Activated CD4-positive, alpha-beta T cell treated with anti-CD3 and anti-CD28 coated beads for 4 hours (primary cell): ENCODE measurements at places on chromosomes 1 and 21.

GRCh38 chr1:205128050-205128449 is 6.3 kb upstream of the RBBP5 start:
- DNase-seq = no peak

DNA sequence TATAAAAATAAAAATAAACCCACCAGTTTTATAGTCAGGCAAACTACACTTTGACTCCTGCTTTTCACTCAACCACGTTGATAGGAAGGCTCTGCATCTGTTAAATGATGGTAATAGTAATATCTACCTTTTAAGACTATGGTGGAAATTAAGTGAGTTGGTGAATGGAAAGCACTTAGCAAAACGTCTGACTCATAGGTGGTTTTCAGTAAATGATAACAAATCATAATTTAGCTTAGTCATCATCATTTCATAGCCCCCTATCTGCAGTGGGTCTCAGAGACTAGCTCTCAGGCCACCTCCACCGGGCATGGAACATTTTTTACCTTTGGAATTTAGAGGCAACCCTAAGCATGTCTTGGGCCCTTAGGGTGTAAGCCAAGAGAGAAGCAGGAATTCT is 160.0 kb downstream of the PDE4B start:
- DNase-seq = no peak

GRCh38 chr1:72284348-72285073 is 2.2 kb upstream of the NEGR1 start:
- no peak for DNase-seq

DNA sequence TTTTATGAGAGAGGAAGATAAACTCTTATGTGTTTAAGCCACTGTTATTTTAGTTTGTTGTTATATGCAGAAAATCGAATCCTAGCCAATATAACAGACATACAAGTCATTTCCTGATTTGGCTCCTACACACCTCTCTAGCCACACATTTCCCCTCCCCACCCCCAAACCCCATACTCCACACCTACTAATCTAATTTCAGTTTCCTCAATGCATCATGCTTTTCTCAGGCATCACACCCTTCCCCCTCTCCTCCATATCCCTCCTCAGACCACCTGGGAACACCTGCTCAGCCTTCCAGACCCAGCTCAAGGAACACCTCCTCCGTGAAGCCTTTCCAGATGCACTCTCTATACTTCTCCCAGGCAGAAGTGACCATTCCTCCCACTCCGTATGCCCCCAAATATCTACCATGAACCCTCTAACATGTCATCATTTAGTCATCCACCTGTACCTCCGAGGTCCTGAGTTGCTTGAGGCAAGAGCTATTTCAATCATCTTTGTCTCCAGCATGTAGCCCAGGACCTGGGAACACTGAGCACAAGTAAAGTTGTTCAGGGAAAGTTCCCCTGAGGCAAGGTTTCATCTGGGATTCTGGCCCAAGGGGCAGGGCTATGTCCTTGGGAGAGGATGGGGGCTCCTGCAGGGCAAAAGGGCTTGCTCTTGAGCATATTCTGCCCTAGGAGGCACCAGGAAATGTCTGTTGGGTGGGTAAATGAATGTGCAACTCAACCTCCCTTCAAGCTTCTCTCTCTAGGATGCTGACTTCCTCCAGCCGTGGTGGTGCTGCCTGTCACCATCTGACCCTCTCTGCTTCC is 126.8 kb downstream of the HIVEP3 start:
- peak; percentile 38 for DNase-seq

- no peak for DNase-seq
Observed at GRCh38 chr1:33392639-33393038, 38.3 kb downstream of the PHC2 start.

- no peak for DNase-seq
Observed at GRCh38 chr1:113217447-113218208, 144.6 kb downstream of the LRIG2 start.

DNA sequence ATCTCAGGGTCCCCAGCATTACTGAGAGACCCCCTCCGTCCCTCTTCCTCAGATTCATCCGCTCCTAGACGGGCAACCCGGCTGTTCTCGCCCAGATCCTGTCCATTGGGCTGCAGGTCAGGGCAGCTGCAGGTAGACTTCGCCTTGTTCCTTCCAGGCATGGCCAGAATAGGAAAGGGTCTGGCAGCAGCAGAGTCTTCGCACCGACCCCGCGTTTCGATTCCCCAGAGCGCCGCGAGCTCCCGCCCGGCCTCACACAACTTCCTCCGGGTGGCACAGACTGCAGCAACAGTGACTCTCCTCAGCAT is 265 bp downstream of the NRDC start:
- no peak for DNase-seq

GRCh38 chr1:9821710-9822109 is 2.1 kb downstream of the CLSTN1 start:
- DNase-seq = no peak

- DNase-seq = no peak
Observed at GRCh38 chr1:99603699-99604560, 42.0 kb upstream of the PALMD start.

DNA sequence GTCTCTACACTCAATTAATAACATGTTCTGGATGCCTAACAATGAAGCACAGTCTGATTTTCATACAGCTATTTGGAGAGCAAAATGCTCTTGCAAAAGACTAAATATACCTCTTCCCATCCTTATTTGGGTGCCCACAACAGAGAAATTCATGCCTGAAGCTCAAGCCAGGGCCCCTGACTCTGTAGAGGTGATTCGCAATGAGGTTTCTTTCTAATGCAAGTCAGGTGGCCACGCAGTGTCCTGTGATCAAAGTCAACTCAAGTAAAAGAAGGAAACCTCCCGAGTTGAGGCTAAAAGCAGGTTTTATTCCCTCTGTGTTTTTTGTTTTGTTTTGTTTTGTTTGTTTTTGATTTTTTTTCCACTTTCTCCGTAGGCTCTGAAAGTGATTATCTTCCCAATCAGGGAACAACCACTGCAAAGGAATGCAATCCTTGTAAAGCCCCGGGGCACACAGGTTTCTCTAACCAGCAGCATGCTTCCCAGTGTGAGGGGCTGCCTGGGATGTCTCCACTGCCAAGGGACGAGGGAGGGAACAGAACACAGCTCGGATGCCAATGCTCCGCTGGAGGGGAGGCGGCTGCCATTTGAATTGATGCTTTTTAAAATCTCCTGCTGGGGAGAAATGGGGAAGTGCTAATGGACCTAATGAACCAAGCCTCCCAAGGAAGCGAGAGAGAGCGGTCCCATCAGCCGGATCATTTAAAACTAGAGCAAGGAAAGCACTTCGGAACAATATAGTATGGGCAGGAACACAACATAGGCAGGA is 73.8 kb upstream of the SSX2IP start:
- DNase-seq = no peak

DNA sequence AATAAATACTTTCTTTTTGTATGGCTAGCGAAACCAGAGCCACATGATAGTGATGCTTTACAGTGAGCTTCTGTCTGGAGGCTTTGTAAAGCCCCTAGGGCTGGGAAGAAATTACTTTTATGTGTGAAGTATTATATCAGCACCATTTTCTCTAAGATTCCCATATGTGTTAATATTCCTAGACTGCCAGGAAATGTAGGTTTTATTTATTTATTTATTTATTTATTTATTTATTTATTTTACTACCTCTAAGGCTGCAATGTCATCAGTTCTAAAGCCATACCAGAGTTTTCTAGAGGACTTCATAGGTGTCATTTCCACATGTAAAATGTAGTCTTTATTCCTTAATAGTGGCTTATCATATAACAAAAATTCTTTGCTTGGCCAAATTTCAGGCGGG is 4.4 kb upstream of the CHI3L1 start:
- DNase-seq = no peak

- DNase-seq = no peak
Observed at GRCh38 chr1:41484402-41485241, at the start of gene EDN2. Gene EDN2 (minus strand): TSS chr1:41484683. CDS start chr1:41484601, 82 bp downstream.

DNA sequence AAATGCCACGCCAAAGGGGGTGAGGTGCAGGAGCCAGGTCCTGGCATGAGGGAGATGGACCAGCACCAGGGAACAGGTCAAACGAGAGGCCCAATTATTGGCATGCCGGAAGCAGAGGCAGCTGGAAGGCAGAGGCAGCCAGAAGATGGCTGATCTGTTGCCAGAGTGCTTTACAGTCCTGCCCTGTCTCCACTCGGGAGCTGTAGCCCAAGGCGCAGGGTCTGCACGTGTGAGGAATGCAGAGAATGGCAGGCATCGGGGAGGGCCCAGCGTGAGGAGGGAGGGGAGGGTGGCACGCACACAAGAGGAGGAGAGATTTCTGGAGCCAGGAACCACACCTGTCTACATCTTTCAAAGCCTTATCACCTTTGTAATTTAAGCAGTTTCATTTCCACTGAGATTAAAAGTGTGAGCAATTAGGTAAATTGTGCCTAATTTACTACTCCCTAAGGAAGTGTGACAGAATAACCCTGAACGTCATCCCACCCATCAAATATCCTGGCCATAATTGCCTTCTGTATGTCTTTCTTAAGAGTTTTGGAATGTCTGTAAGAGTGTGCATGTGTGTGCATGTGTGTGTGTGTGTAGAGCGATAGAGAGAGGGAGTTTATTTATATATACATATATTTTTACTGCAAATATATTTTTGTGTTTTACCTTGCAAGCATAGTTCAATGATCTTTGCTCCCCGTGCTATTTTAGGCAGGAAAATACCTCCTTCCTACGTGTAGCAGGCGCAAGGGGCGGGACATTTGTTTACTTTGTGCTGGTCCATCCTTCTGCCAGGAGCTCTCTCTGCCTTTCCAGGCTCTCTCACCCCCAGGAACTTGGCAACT is 125.5 kb upstream of the SERBP1 start:
- no peak for DNase-seq

- no peak for DNase-seq
Observed at GRCh38 chr21:25979845-25980616, 190.5 kb downstream of the APP start.

- DNase-seq = no peak
Observed at GRCh38 chr21:29730281-29730680, 209.5 kb downstream of the GRIK1 start.

DNA sequence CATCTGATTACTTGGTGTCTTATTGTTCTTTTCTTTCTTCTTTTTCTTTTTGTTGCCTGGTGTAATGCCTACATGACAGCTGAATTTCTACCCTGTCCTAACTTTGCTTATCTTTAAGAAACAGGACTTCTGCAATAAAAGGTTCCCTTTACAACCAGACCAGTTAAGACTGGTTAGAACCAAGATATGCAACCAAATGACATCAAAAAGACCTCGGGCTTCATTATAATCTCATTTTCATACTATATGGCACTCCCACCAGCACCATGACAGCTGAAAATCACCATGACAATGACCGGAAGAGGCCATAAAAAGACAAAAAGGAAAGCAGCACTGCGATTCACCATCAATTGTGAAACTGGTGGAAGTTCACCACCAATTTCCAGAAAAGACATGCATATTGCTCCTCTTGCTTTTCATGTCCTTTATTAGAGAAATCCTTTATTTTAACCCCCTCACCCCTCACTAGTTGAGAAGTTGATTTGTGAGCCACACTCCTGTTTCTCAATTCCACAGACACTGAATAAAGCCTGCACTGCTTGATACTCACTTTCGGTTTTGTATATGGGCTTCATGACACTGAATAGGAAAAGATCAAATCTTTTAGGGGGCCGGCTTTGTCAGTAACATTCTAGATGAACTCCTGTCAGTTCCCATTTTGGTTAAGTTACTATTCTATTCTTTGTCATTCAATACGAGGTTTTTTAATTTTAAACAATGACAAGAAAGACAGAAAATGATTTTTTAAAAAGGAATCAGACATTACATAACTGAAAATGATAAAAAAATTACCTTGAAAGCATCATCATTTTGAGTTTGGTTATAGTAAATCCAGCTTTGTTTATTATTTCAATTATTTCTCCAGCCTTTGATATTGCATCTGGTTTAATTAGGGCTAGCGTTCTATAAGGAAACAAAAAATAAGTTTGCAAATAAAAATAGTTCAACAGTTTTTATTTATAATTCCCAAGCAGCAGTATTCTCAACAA is 58.1 kb downstream of the NME7 start:
- DNase-seq = no peak

GRCh38 chr1:181312946-181313345 is 170.4 kb upstream of the CACNA1E start:
- DNase-seq = no peak

- no peak for DNase-seq
Observed at GRCh38 chr1:218364028-218364710, 19.0 kb downstream of the TGFB2 start.

- DNase-seq = no peak
Observed at GRCh38 chr1:100448366-100448765, 89.6 kb upstream of the GPR88 start.

DNA sequence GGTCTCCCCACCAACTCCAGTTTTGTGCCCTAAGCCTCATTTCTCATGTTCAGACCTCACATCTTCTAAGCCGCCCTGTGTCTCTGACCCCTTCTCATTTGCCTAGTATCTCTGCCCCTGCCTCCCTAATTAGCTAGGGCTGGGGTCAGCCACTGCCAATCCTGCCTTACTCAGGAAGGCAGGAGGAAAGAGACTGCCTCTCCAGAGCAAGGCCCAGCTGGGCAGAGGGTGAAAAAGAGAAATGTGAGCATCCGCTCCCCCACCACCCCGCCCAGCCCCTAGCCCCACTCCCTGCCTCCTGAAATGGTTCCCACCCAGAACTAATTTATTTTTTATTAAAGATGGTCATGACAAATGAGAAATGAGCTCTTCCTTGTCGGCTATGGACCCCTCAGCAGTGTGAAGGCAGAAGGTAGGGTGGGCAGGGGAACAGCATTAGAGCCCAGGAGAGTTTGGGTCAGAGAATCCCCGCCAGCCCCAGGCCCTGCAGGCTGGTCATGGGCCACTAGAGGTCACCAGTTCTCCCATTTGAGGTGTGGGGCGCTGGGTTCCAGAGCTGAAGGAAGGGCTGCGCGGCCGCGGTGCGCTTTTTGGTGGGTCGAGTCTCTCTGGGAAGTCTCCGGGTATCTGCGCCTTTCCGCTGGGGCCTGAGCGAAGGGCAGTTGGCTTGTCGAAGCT is 11.5 kb downstream of the ADAMTSL4 start:
- DNase-seq = peak; percentile 83

GRCh38 chr1:84365225-84366221 is 32.8 kb upstream of the DNASE2B start:
- DNase-seq = peak; percentile 14

DNA sequence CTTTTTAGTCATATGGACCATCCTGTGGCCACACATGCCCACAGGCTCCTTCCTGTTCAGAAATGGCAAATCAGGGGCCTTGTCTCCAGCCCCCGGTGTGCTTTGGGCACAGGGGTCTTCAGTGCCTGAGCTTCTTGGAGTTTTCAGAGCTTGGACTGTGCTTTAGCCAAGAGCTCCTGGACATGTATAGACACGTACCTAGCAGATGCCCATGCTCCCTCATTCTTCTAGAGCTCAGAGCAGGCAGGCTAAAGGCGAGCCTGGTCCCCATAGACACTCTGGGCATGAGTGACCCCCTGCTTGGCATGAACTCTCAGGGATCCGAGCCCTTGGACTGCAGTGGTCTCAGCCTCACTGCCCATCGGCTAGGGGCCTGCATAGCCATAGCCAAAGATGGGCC is 106.8 kb downstream of the EPHB2 start:
- DNase-seq = no peak

DNA sequence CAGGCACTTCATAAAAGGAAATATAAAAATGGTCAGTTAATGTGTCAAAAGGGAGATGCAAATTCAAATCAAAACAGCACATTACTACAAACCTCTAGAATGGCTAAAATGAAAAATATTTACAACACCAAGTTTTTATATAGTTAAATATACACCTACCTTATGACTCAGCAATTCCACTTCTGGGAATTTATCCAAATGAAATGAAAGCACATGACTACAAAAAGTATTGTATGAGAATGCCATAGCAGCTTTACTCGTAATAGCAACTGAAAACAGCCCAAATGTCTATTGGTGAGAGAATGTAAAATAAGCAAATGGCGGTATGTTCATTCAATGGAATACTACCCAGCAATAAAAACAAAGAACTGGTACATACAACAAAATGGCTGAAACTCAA is 175.8 kb upstream of the SPAG17 start:
- no peak for DNase-seq

GRCh38 chr1:219488275-219488674 is 124.6 kb downstream of the ZC3H11B start:
- no peak for DNase-seq
